ENCODE measurements at places on chromosomes 5 and 9.

- no peak for DNase-seq
These were observed 54.6 kb upstream of the CEMIP2 start for GRCh38 chr9:71822935-71823334.

GRCh38 chr5:171168171-171168570 lies 140.9 kb upstream of the TLX3 start:
- no peak for DNase-seq

DNA sequence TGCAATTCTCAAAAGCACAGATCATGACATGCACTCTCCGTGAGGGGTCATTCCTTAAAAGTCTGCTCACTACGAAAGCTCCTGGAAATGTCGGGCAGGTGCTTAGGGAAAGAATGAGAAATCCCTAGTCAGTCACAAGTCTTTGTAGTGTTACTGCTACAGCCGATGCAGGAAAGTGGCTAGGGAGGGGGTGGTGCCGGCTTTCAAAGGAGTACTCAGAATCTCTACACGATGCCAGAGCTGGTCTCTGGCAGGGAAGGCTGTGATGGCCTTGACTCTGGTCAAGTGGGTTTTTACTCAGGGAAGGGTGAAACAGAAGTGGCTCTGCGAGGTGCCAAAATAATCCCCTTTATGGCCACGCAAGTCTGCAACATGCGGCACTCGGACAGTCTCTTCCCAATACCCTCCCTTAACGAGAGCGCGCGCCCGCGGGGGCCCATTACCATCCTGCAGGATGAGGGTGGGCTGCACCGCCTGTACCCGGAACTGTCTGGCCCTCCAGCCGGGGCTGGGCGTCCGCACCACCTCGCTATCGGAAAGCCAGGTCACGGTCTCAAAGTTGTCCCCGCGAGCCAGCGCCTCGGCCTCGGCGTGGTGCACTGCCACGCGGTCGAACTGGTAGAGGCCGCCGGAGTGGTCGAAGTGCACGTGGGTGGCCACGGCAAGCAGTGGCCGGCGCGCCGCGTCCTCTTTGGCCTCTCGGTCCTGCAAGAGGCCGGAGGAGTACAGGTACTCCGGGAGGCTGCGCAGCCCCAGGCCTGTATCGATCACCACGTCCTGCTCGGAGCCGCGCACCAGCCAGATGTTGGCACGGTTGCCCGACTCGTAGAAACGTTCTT lies 956 bp downstream of the MBLAC2 start:
- DNase-seq, result no peak

- no peak for DNase-seq
These were observed 100.5 kb downstream of the TMEM174 start for GRCh38 chr5:73273379-73274050.

- no peak for DNase-seq
These were observed 5.3 kb upstream of the TJP2 start for GRCh38 chr9:69168709-69169217.

DNA sequence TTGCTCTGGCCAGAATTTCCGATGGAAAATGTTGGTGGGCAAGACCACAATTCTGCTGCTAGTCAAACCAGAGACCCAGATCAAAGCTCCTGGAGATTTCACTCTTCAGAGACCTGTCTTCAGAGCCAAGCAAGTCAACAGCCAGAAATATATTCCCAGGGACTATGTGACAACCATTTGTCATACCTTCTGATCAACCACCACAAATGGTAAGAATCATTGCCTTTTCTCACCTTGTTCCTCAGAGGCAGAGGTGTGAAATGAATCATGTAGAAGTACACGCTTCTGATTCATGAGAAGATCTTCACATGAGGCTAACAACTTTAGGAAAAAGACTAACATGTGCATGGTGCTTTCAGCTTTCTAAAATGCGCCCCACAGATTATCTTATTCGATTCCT lies 53.5 kb downstream of the SUSD1 start:
- no peak for DNase-seq

DNA sequence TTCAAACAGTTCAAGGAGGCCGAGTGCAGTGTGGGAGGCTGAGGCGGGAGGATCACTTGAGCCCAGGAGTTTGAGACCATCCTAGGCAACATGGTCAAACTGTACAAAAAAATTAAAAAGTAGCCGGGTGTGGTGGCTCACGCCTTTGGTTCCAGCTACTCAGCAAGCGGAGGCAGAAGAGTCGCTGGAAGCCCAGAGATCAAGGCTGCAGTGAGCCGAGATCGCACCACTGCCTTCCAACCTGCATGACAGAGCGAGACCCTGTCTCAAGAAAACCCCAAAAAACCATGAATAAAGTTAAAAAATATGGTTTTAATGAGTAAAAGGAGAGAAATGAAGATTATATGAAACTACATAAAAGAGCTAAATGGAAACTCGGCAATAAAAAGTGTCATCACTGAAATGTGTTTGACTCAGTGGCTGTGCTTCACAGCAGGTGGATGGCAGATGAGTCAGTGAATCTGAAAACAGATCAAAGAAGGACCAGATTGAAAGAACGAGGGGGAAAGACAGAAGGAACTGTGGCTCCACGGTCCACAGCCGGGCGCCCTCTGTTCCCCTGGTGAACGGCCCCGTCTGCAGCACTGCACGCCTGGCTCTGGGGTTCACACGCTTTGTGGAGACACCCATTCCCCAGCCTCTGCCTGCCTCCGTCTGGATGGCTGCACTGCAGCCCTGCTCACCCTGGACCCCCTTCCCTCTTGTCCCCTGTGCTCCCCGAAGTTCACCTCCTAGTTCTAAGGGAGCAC lies 25.1 kb downstream of the EXD3 start:
- no peak for DNase-seq

DNA sequence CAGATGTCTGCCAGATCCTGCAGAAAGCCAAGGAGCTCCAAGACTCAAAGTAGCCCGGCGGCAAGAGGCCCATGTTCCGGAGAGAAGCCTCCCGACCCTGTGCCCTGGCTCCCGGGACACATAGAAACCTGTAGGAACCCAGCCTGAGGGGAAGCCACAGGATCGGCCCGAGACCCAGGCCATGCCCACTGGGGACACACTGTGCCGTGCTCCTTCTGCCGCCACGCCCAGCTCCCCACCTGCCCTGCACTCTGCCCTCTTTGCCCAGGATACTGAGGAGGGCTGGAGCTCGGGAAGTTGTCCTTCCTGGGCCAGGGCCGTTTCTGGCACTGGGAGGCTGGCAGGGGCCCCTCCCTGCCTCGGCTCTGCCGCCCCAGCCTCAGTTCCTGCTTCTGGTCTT lies 10.5 kb upstream of the ENDOG start:
- DNase-seq, result no peak

- DNase-seq, result no peak
These were observed 6.6 kb downstream of the BARX1 start for GRCh38 chr9:93948441-93949072.

DNA sequence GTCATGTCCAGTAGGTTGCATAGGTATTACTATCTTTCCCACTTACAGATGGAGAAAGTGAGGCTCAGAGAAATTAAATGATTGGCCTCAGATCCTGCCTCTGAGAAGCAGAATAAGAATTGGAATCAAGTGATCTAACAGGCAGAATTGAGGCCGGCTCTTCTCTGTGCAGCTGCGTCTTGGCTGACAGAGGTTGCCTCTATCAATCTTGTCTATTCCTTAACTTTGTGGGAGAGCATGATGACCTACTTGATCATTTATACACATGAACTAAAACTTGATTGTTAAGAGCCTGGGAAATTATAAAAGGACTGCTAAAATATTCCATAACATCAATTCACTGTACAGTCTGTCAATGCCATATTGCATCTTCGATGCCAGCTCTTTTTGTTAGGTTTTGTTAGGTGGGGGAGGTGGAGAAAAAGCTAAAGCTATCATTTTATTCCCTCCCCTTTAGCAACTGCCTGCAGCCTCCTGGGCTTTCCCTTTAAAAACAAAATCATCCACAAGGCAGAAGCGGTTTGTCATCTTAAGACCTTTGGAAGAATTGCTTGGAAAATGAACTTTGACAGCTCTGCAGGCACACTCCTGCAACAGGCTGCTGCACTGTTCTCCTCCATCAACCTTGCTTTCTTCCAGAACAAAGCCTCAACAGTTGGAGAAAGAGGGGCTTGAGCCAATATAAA lies 247.4 kb downstream of the SMARCA2 start:
- no peak for DNase-seq

DNA sequence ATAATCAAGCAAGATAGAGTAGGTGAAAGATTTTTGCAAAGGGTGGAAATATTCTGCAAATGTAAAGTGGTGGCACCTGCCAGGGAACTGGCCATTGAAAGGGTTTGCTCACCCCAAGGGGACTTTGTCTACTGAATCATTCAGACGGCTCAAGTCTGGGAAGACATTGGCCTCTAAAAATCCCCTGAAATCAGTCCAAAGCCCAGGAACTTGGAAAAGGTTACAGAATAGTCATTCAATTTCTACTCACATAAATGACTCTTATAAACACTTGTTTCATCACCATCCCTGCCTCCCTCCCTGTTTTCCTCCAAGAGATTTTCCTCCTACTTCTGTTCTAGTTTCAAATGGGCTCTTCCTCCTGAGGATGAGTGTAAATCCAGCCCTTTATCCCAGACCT lies 28.5 kb downstream of the ZNF366 start:
- DNase-seq, result no peak
